Lung microvascular endothelial cell (primary cell): ENCODE measurements at places on chromosomes 7 and 10.

DNA sequence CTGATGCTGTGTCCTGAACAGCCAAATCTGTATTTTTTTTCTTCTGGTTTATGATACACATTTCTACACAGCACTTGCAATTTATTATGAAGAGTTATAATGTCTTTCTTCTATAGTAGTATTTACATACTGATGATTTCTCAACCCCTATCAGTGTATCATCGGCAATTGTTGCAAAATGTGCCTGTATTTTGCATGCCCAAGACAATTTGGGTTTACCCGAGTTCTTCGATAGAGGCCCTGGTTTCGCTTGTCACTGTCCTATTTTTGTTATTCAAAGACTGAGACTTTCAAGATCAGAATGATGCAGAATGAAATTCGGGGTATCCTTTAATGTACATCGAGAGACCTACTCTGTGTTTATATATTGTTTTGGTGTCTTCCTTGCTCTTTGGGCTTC, 184.5 kb upstream of the PRSS58 start:
- no peak for DNase-seq

DNA sequence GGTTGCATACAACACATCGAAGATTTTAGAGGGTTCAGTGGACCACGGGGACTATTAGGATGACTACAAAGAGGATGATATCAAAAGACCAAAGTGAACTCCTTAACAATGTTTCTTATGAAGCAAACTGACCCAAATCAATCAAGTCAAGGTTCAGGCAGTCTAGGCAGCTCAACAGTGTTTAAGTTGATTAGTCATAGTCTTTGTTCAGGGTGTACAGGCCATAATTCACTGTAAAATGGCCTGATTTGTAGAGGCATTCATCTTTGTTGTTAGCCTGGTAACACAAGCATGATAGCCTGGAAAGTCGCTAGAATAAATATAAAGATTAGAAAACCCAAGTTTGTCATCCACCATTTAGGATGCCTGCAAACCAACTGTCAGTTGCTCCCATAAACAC, 32.6 kb downstream of the ANTXRL start:
- no peak for DNase-seq

DNA sequence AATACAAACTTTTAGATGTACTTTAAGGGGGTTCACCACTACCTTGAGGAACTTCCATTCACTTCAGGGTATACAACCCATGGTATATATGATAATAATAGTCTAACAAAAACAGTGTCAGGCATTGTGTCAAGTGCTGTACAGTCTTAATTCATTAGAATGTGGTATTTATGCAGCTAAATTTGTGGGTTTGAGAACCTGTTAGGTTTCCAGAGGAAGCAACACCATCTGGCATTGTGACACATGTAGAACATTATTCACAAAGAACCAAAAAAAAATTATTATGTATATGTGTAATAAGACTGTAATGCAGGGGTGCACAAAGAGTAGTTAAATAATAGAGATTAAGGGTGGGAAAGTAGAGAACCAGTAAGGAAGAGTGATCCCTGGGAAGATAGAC, 26.3 kb downstream of the TMEM60 start:
- no peak for DNase-seq

DNA sequence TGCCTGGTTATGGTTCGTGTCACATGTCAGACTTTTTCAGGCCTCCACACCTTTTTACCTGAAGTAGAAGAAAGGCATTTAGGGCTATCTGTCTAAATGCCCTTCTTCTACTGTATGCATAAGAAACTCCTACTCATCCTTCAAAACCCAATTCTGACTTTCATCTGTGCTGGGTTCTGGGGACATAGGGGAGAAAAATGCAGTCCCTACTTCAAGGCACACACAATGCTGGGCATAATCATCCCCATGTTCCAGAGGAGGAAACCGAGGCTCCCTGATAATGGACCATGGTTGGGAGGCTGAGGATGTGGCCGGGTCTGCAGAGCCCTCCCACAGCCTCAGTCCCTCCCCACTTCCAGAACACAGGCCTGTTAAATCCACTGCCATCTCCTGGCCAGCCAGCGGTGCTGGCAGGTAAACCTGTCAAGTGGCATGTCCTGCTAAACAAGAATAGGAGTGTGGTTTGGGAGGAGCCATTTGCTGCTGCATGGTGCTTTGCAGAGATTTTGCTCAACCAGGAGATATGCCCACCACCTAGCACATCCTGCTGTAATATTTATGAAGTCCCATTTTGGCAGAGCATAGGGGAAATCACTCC, 32.0 kb downstream of the GRID1 start:
- DNase-seq, result no peak

DNA sequence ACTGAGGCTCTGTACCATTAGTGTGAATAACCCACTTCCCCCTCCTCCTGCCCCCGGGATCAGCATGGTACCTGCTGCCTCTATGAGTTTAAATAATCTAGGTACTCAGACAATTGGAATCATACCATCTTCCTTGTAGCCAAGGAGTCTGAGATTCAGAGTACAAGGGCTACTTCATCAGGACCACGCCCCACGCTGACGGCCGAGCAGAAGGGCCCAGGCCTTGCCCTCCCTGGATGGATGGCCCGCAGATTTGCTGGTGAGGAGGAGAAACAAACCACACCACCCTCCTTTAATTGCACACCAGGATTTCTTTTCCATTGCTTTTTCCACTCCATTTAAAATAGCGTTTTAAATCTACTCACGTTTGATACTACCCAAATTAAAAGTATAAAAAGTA, 649.9 kb upstream of the ADARB2 start:
- no peak for DNase-seq

- peak; percentile 37 for DNase-seq
Observed at GRCh38 chr10:30454744-30455510, 20.9 kb downstream of the MAP3K8 start.

- no peak for DNase-seq
Observed at GRCh38 chr7:54349229-54349628, 192.9 kb upstream of the VSTM2A start.

DNA sequence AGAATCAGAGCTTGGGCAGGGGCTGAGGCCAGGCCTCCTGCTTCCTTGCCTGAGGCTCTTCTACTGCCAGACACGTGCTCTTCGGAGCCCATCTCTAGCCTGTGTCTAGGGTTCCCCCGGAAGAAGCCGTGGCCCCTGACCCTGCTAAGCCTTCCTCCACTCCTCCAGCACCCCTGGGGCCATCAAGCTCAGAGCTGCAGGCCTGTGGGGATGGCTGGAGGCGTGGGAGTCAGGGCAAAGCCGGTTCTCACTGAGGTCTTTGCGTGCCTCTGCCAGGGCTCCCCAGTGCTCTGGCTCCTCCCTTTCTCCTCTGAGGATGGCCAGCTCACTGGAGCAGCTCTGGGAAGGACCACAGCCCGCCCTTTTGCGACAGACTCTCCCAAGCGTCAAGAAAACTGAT, 34.4 kb downstream of the GHRHR start:
- DNase-seq, result no peak

- DNase-seq, result no peak
Observed at GRCh38 chr7:142451296-142451695, 193.4 kb upstream of the PRSS58 start.

- DNase-seq, result no peak
Observed at GRCh38 chr7:70312336-70312735, 714.1 kb downstream of the AUTS2 start.

DNA sequence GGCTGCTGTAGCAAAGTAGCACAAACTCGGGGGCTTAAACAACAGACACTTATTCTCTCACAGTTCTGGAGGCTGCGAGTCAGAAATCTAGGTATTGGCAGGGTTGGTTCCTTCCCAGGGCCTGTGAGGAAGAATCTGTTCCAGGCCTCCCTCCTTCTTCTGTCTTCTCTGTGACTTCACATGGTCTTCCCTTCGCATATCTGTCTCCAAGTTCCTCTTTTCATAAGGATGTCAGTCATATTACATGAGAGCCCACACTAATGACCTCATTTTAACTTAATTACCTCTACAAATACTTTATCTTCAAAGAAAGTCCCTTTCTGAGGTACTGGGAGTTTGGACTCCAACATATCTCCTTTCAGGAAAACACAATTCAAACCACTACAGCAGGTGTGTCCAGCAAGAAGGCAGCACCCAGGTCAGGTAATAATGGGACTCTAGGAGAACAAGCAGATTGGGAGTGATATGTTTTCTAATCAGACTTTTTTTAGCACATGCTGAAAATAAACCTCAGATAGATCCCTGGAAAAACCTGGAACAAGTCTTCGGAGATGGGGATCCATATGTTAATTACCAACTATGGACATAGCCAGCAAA, 11.7 kb downstream of the CREB5 start:
- DNase-seq, result no peak

DNA sequence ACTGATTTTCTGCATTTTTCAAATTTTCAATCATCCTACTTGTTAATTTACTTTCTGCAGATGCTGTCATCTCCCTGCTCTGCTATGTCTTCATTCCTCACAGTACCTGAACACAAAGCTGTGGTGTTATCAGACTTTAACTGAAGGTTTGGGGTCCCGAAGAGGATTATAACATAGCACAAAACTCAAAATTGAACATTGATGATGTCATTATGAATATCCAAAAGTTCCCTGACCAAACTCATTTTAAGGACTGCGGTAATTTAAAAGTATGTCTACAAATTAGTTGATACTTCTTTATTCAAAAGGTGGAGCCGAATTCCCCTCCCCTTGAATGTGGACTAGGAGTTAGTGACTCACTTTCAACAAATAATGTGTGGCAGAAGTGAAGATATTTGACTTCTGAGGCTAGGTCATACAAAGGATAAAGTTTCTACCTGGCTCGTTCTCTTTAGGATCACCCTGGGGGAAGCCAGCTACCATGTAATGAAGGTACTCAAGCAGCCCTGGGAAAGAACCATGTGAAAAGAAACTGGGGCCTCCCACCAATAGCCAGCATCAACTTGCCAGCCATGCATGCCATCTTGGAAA, 6.4 kb upstream of the ENTPD7 start:
- DNase-seq, result no peak

- DNase-seq, result peak; percentile 82
Observed at GRCh38 chr7:30671793-30672465, 10.3 kb downstream of the CRHR2 start.

- DNase-seq, result no peak
Observed at GRCh38 chr7:127256041-127256725, 3.4 kb upstream of the GRM8 start.

DNA sequence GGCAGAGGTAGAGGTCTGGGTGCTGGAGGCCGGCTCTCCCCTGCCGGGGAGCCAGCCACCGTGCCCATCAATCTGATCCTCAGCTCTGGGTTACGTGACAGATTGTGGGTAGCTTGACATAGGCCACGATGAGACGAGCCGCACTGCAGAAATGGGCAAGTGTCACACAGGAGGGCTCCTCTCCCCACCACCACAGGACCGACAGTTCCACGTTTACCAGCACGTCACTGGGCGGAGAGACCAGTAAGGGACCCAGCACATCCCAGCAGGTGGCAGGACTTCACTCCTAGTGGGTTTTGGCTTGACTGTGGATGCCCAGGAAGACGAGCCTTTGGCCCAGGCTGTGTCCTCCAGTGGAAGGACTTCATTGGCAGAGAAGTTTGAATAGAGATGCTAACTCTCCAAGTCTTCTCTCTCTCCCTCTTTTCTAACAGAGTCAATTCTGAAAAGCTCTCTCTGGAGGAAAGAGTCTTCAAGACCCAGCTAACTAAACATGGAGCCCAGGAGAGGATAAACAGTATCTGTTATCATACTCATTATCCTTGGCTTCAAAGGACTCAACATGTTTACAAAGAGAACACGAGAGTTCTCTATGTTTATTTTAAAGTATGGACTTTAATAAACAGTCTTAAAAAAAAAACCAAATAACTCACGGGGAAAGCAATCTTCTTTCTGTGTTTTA, 129.3 kb upstream of the JCAD start:
- DNase-seq, result peak; percentile 39

- no peak for DNase-seq
Observed at GRCh38 chr10:77513781-77514331, 123.8 kb downstream of the KCNMA1 start.

DNA sequence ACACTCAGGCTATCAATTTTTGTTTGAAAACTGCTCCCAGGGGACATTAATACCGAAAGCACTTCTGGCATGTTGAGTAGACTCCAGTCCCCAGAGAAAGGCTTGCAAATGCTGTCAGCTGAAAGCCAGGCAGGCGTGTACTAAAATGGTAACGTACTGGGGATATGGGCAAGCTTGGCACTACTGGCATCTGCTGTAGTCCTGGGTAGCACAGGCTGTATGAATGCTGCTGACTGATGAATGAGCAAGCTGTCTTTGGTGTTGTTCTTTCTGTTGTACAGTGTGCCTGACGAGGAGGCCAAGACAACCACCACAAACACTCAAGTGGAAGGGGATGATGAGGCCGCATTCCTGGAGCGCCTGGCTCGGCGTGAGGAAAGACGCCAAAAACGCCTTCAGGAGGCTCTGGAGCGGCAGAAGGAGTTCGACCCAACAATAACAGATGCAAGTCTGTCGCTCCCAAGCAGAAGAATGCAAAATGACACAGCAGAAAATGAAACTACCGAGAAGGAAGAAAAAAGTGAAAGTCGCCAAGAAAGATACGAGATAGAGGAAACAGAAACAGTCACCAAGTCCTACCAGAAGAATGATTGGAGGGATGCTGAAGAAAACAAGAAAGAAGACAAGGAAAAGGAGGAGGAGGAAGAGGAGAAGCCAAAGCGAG, 53.5 kb upstream of the AGBL3 start:
- DNase-seq, result no peak

DNA sequence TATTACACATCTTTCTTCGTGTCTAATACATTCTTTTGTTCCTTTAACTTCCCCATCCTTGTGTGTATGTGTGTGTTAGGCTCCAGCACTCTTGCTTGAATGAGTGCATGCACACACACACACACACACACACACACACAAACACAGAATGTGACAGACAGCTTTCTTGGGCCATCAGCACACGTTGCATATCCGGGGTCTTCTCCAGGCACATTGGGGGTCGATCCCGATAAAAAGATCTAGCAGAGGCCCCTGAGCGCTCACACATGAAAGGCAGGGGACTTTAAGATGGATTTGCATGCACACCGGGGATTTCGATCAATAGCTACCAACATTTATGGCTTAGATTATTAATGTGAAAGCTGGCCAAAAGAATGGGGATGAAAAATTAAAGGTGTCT, 4.5 kb downstream of the SKIDA1 start:
- no peak for DNase-seq

GRCh38 chr7:78673272-78673671, 780.2 kb downstream of the MAGI2 start:
- no peak for DNase-seq

DNA sequence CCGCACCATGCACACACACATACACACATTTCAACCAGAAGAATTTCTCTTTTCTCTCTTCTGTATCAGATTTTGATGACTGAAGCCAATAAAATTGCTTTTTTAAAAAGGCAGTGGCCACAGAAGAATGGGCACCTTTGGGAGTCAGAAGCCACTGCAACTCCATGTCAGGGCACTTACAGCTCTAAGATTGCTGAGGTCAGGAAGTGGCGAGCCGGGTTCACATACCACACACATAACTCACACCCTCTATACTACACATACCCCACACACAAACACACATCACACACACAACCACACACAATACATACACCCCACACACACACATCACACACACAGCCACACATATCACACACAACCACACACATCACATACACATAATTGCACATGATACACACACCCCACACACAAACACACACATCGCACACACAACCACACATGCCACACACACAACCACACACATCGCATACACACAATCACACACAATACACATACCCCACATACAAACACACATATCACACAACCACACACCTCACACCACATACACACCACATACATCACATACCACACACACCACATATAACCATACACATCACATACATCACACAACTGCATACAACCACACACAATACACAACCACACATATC, 31.2 kb downstream of the GPRIN2 start:
- DNase-seq, result peak; percentile 52
